ENCODE measurements at places on chromosomes 6 and 20.

- no peak for DNase-seq
Observed at GRCh38 chr6:145829950-145830349, 15.4 kb upstream of the FBXO30 start.

GRCh38 chr6:170122651-170123050 is 168.2 kb downstream of the DLL1 start:
- DNase-seq: no peak

- no peak for DNase-seq
Observed at GRCh38 chr6:89400912-89401399, 11.1 kb downstream of the RRAGD start.

DNA sequence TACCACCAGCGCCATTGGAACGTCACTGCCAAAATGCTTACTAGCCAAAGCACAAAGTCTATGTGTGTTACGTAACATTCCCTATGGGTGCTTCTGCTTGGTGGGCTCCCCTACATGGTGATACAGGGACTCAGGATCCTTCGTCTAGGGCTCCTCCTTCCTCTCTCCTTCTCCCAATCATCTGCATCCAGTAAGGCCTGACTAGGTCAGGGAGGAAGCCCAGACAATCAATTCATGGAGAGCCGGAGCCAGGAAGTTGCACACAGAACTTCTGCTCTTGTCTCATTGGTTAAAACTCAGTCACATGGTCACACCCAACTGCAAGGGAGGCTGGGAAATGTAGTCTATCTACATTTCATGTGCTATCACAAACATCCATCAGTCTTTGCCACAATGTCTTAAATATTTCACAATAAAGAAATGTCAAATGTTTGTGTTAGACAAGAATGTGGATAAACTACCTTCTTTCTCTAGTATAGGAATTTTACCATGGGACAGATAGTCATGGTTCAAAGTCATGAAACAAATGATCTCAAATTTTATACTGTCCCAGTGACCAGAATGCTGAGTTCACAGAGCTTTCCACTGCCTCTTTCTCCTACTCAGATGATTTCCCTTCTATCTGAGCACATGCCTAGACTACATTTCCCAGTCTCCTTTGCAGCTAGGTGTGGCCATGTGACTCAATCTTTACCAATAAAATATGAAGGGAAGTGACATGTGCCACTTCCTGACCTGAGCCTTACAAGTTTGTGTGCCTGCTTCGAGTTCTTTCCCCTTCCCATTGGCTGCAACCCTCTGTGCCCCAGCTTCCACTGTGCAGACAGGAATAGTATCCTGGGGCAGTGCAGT is 9.3 kb upstream of the KCNK15 start:
- DNase-seq: peak; percentile 73

GRCh38 chr6:154847318-154847717 is 114.1 kb downstream of the SCAF8 start:
- no peak for DNase-seq

DNA sequence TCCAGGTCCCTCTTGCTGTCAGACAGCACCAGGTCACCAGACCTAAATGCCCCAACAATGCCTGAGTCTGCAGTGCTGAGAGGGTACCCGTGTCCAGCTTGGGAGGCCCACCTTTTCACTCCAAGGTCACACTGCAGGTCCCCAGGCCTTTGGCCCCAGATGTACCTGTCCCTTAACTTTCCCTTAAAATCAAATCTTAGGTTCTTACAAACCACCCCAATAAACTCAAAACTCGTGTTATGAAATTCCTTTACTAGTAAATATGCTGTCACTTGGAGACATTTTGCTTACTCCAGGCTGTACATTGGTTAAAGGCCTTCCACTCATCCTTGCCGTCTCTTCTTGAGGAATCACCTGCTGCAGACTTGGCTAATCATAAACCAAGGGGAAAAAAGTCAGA is 165.7 kb upstream of the RREB1 start:
- no peak for DNase-seq

DNA sequence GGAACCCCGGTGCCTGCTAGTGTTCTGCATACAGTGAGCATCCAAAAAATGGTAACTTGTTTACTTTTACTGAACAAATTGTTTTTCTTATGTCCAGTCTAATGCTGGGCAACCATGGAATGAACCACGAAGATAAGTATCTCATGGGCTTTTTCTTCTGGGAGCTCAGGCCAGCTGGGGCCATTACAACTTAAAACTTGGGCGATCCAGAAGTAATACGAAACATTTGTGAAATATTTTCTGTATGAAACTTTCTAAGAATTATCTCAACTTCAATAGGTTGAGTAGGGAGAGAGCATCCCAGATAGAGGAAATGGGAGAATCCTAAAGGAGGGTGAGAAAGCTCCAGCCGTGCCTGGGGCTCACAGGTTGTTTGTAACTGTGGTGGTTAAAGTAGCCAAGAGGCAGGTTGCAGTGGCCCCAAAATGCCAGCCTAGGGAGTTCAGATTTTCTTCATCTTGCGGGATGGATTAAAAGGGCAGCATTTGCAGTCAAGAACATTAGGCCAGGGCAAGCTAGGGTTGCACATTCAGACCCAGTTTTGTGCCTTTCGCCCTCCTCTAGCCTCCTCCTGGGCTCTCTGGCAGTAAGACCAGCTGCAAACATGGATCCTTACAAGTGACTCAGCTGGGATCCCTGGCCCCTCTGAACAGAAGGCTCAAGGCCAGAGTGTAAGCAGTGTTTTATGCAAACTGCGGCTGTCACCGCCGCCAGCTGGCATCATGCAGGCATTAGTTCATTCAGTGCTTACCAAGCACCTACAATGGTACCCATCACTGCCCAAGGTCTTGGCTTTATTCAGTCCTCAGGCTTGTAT is 41.5 kb downstream of the ELMO2 start:
- peak; percentile 23 for DNase-seq

DNA sequence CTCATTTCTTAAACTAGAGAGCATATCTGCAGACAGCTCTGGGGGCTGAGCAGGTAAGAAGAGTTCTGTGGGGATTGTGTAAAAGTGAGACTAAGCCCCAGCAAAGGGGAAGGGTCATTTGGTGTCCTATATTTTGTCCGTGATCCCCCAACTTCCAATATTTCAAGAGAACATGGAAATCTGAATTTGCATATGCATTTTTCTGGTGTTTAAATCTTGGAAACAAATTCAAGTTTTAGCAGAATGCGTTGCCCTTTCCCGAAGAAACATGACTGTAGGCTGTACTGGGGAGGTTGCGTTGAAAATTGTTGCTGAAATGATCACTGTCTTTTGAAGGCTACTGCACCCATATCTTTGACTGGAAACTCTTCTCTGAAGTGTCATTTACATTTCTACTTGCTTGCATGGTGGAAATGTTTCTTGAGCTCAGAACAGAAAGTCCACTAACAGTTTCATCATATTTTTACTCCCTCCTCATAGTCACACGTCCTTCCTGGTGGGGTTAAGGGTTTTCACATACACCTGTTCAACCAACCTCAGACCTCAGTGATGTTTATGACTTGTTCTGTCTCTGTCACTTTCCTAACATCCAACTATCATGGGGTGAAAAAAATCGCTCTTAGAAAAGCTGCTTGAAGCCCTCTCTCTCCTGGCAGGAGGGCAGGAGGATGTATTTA is 140.3 kb downstream of the BCAS1 start:
- DNase-seq: no peak

- DNase-seq: no peak
Observed at GRCh38 chr6:118993803-118994251, 58.9 kb upstream of the MCM9 start.

- DNase-seq: peak; percentile 29
Observed at GRCh38 chr6:135236732-135237131, 55.6 kb downstream of the MYB start.

Data from natural killer cell (primary cell).